ENCODE measurements at places on chromosomes 7 and 10.
A peak's percentile ranks its signal among the peaks of the same experiment; 100 is the strongest.

DNA sequence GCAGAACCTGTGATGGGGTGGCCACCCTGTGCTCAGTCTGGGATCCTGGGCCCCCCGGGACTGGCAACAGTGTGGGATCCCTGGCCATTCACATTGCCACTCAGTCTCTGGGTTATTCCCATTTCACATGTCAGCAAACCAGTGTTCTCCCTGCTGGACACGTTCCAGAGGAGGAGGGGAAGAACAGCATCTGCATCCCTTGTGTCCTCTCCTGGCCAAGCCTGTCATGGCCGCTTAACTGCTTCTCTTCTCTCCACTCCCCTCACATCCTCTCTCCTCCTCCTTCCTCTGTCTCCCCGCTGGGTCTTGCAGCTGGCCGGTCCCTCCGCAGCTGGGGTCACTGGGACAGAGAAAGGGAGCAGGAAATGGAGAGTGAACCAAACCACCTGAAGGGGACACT is 74.4 kb downstream of the C10orf105 start:
- DNase-seq: no peak

- no peak for DNase-seq
Measured at GRCh38 chr7:43353902-43354301, 229.0 kb upstream of the STK17A start.

DNA sequence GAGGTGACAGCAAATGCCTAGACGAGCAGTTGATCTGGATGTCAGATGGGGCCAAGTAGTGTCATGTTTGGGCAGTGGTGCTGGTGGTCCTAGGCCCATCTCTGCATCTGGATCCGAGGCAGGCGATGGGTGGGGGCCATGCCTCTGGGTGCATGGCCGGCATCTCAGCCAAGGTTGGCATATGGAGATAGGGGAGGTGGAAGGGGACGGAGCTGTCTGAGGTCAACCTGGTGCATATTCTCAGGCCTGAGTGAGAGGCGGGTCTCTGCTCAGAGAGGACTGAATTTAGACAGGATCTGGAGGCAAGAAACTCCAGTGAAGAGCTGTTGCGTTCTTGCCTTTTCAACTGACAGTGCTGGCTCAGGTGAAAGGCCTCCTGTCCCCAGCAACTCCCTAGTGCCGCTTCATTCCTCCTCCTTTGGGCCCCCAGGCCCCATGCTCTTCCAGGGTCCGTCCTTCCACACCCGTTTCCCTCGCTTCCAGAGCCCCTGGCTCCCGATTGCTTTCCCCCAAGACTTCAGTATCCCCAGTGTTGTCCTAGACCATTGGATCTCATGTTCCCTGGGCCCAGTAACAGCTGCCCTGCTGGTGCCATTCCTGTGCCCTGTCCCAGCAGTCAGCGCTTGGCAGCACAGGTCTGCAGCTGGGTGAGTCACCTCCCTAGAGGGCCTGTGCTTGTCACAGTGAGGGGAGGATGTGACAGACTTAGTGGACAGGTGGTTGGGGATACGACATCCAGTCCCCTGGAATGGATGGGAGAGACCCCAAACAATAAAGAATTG is 32.6 kb downstream of the GBX1 start:
- DNase-seq: no peak

GRCh38 chr10:49295297-49295696 is 3.7 kb upstream of the C10orf71 start:
- DNase-seq: no peak

- DNase-seq: no peak
Measured at GRCh38 chr10:29256586-29256985, 32.3 kb upstream of the LYZL1 start.

- DNase-seq: no peak
Measured at GRCh38 chr10:83654689-83655088, 484.6 kb upstream of the GHITM start.

GRCh38 chr7:73885975-73886798 is 25.2 kb downstream of the TMEM270 start:
- no peak for DNase-seq

DNA sequence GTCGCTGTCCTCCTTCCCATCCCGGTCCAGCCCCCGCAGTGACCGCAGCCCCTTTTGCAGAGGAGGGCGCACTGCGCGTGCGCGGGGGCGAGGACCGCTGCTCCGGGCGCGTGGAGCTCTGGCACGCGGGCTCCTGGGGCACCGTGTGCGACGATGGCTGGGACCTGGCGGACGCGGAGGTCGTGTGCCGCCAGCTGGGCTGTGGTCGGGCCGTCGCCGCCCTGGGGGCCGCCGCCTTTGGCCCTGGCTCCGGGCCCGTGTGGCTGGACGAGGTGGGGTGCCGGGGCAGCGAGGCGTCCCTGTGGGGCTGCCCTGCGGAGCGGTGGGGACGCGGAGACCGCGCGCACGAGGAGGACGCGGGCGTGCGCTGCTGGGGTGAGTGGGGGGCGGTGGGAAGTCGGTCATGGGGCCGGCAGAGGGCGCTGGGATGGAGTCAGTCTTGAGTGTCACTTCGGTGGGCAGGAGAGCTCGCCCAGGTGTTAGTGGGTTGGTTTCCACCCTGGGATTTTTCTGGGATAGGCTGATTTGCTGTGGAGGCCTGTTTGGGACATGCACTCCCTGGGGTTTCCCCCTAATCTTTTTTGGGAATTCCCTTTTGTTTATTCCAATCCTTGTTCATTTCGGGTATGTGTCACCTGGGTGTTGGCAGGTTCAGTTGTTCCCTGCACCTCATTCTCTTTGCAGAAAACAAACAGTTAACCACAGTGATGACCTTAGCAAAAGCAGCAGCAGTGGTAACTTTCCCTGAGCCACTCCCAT is 11.6 kb downstream of the SCART1 start:
- DNase-seq: no peak

DNA sequence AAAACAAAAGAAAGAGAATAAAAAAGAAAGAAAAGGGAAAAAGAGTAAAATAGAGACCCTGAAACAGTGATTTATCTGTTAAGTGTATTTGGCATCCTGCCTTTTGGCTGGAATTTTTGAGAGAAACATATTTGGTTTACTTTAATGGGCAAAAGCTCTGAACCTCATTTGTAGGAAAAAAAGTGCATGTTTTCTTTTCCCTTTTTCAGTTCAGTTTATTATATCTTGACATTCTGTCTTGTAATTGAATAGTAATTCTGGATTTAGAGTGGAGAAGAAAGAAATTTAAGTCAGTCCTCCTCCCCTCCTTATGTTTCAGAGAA is 69.5 kb downstream of the ARID5B start:
- DNase-seq: no peak

DNA sequence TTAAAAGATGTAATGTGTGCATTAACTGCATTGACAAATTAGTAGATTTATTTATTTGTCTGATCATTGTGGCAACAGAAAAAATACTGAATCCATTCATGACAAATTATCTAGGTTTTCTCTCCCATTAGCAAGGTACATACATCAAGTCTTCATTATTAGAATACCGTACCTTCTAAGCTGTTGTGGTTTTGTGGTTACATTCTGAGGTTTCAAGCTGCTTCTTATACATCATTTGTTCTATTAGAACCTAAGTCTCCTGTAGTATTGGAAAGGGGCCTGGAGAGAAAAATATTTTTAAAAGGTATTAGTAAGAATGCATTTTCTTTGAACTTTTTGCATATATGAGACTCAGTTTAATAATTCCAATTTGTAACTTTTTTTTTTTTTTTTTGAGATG is 26.3 kb upstream of the CACNB2 start:
- DNase-seq: no peak

GRCh38 chr10:73655257-73655989 is 406 bp downstream of the SYNPO2L start:
- DNase-seq: no peak

DNA sequence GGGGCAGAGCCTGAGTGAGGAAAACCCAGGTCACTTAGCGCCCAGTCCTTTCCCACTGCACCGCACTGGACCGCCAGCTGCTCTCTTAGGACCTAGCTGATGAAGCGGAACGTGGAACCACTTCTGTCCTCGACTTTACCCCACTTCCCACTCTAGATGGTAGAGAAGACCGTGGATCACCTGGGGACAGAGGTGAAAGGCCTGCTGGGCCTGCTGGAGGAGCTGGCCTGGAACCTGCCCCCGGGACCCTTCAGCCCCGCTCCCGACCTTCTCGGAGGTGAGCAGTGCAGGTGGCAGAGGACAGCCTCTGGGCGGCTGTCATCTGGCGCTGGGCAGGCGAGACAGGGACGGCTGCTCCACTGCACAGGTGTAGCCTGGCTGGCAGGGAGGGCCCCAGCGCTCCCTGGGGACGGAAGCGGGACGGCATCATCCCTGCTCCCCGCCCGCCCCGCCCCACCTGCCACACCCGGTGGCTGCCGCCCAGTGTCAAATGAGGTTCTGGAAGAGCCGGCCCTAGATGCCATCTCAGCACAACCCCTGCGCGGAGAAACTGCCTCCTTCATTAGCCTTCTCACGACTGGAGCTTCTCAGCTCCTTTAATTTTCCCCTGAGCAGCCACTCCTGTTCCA is 11.7 kb downstream of the PLAC9 start:
- peak; percentile 57 for DNase-seq

DNA sequence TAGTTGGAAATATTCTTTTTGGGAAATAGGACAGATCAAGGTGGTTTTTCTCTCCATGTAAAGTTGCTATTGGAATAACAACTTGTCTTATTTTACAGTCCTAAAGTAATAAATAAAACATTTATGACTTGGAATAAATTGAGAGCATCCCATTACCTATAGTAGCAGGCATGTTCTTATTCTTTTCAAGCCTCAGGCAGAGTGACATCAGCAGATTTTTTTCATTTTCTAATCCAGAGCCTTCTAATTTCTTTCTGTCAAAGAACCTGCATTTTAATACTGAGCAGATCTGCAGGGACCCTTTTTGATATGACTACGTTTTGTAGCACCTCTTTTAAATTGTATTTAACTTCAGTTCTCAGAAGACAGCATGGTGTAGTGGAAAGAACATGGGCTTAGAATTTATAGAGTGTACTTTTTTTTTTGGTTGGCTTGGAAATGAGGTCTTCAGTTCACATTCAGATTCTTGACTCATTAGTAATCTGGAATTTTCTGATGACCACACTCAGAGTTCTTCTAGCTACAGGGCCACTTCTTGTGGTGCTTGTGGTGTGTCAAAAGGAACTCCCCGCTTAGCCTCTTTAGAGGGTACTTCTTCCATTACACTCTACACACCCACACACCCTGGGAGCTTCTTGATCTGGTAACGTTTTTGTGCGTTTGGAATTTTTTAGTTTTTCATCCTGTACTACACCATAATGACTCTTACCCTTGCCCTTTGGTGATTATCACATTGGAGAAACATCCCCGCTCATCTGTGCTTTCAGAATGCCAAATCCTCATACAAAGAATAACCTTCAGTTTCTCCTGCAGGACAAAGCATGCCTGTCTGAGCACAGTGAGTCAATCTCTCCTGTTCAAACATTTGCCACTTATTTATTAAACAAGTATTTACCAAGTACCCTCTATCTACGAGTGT is 34.6 kb downstream of the AGK start:
- no peak for DNase-seq

DNA sequence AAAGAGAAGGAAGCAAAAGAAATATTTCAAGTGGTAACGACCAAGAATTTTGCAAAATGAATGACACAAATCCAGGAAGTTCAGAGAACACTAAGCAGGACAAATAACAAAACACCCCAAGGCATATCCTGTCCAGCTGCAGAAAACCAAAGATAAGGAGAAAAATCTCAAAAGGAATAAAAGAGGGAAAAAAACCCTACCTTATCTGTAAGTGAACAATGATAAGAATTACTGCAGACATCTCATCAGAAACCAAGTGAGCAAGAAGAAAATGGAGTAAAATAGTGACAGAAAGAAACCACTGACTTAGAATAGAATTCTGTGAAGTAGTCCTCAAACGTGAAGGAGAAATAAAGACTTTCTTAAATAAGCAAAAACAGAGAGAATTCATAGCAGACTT is 21.8 kb downstream of the CARD11 start:
- no peak for DNase-seq

DNA sequence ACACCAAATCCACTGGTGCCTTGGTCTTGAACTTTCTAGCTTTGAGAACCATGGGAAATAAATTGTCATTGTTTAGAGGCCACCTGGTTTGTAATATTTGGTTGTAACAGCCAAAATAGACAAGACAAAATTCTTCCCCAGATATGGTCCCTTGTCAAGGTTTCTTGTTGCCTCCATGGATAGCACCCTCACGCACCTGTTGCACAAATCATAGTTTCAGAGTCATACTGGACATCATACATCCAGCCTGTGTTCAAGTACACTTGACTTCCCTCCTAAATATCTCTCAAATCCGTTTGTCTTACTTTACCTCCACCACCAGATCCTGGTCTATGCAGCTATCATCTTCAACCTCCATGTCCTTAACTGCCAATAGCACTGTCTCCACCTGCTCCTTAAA is 256.7 kb upstream of the IGFBP3 start:
- DNase-seq: no peak
